ENCODE measurements at places on chromosomes 6 and 20.

GRCh38 chr20:8932192-8933165, 136.4 kb upstream of the PLCB4 start:
- no peak for DNase-seq
- H3K27me3 ChIP-seq = no peaks in the 10 kb centered on the region
- H3K4me3 ChIP-seq = no peak overlapping the region
- H3K27ac ChIP-seq = no peak overlapping the region

- no peak for DNase-seq
- peaks cover 16% of the 10 kb centered on the region for H3K36me3 ChIP-seq
- no peaks in the 10 kb centered on the region for H3K27me3 ChIP-seq
- peak overlapping the region; percentile 81 for H3K4me3 ChIP-seq
Measured at GRCh38 chr20:59938696-59939051, 1.4 kb downstream of the PPP1R3D start.

DNA sequence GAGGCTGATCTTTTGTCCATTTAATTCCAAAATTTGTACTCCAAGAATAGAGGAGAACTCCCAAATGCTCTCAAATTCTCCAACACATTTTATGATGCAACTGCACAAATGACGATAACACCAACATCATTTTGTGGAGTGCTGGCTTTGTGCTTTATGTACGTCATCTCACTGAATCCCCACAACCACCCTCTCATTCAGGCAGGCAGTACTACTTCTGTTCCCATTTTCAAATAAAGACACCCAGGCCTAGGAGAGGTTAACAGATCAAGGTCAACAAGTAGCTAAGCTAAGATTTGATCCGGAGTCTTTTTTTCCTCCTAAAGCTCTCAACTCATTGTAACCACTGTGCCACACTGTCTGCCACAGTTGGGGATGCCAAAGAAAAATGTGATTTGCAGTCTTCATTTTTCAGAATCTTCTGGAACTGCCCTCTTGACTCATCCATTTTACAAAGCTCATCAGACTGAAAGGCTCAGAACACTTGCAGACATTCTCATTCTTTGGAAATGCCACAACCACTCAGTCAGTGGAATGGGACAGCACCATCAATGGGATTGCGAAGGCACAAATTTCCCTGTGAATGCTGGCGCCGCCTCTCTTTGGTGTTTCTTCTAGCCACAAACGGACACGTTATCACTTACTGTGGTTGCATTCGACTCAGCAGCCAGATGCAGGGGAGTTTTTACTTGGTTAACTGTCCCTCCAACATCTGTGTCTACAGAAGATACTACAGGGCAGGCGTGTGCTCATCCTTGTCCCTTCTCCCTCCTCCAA, 184.4 kb downstream of the GJA10 start:
- no peaks in the 10 kb centered on the region for H3K27me3 ChIP-seq
- H3K36me3 ChIP-seq = no peaks in the 10 kb centered on the region
- H3K4me3 ChIP-seq = no peak overlapping the region
- H3K27ac ChIP-seq = no peak overlapping the region

DNA sequence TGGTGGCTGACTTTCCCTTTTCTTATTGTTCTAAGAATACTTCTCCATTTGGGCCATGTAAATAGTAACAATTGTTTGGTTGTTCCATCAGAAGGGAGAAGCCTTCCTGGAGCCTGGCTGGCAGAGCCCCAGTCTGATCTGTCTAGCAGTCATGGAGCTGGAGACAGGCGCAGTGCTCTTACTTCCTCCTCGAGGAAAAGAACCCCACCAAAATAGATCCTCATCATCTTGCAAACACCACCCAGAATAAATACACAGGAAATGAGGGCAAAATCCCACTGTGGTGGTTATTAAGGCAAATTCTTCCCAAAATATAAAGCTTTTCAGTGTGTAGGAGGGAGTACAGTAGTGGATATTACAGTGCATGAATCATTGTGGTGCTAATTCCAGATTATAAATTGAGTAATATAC, 195.1 kb upstream of the SGK1 start:
- no peaks in the 10 kb centered on the region for H3K36me3 ChIP-seq
- H3K27ac ChIP-seq = peak overlapping the region; percentile 8
- H3K4me3 ChIP-seq = no peak overlapping the region
- peak; percentile 62 for DNase-seq
- peaks cover 42% of the 10 kb centered on the region for H3K4me1 ChIP-seq

GRCh38 chr6:85498596-85499258, 48.8 kb downstream of the NT5E start:
- H3K27ac ChIP-seq = no peak overlapping the region
- peaks cover 20% of the 10 kb centered on the region for H3K36me3 ChIP-seq

GRCh38 chr6:152048921-152049320, 241.4 kb downstream of the ESR1 start:
- DNase-seq = no peak
- no peaks in the 10 kb centered on the region for H3K36me3 ChIP-seq
- no peak overlapping the region for H3K4me3 ChIP-seq
- no peak overlapping the region for H3K27ac ChIP-seq
- H3K4me1 ChIP-seq = no peaks in the 10 kb centered on the region

- H3K4me1 ChIP-seq = peaks cover 8% of the 10 kb centered on the region
- no peak overlapping the region for H3K4me3 ChIP-seq
- H3K36me3 ChIP-seq = peaks cover 29% of the 10 kb centered on the region
- H3K27ac ChIP-seq = no peak overlapping the region
Measured at GRCh38 chr20:58436868-58437645, 48.0 kb downstream of the VAPB start.

DNA sequence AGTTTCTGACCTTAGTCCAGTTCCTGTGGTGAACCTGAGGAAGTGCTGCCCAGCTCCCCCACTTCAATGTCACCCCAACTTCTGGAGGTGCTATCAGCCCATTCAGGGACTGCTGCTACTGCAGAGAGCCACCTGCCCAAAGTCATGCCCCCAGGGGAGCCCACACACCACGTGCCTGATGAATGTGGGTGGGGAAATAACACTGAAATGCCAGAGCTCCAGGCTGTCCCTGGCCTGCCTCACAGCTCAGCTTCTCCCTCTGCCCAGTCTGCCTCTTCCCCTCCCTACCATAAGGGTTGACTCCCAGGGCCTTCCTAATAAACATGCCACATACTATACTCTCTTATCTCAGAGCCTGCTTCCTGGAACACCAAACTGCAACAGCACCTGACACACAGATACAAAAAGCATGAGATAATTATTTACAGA, 276.4 kb upstream of the MOCS1 start:
- no peak for DNase-seq
- no peaks in the 10 kb centered on the region for H3K4me1 ChIP-seq
- no peak overlapping the region for H3K4me3 ChIP-seq
- H3K27me3 ChIP-seq = no peaks in the 10 kb centered on the region
- no peaks in the 10 kb centered on the region for H3K36me3 ChIP-seq
